ENCODE measurements at places on chromosomes 16 and 17. TPM values are rescaled to one million over a fixed set of nuclear protein-coding genes. Genes with fewer than 3 reads are reported as not detected.

Gene ZNF469
- 1.6 TPM for polyA plus RNA-seq

DNA sequence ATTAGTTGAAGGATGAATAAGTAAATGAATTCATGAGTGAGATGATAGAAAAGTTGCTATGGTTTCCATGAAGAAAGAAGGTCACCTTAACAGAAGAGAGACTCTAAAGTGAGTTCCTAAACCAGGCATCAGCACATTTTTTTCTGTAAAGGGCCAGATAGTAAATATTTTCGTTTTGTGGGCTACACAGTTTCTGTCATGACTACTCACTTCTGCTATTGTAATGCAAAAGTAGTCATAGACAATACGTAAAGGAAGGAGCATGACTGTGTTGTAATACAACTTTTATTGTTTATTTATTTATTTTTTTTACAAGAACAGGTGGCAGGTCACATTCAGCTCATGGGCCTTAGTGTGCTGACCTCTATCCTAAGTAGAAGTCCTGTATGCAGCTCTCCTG lies 426.1 kb upstream of the DYNLRB2 start:
- DNase-seq = no peak

DNA sequence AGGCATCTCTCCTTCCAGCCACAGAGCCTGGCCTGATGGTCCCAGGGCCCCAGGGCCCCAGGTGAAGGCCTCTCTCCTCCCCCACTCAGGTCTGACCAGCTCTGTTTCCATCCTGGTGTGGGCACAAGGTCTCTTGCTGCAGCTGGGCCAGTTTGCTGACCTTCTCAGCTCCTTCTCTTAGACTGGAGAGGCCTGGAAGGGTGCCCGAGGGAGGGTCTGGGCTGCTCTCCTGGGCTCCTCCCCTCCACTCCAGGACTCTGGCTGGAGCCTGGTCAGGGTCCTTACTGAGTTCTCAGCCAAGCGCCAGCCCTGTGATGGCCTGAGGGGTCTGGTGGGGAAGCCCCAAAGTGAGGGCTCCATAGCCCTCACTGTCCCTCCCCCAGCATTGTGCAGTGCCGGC lies 12.4 kb downstream of the SOCS3 start:
- no peak for DNase-seq

DNA sequence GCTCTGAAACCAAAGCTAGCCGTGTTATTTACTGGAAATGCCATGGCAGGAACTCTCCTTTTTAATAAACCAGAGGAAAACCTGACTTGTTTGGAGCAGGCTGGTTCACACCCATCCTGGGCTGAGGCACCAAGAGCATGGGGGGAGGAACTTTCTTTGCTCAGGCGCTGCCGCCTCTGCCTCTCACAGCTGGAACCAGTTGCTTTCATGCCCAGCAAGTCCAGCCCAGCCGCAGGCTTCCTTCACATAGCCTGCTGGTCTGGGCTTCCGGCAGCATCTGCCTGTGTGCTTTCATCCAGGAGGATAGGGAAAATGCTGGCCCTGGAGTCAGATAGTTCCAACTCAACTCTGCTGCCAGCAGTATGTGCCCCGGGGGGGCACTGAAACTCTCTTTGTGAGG lies 88.1 kb upstream of the ASIC2 start:
- no peak for DNase-seq

DNA sequence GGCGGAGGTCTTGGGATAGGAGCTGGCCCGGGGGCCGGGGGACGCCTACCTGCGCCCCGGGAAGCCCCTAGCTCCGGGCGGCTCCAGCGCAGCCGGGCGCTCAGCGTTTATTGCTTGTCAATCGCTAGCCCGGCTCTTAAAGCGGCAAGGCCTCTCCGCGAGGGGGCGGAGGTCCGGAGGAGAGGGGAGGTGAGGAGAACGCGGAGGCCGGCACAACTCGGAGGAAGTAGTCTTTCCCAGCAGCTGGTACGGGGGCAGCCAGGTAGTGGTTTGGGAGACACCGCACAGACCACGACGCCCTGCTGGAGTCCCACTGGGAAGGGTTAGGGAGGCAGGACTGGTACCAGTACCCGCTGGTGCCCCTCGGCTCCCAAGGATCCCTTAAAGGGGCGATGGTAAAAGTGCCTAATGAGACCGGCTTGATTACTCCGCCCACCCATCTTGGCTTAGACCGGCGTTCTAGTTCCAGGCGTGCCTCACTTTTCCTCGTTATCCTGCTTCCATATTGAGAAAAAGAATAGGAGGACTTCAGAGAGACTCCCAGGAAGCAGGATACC lies at the start of gene MPP2:
Gene MPP2 (minus strand): TSS at position 112 of the 557 bp plus-strand sequence. CDS start 3,076 bp downstream, outside the sequence.
- DNase-seq = peak; percentile 78

Data from right lung (tissue), 10 donors.